ENCODE measurements at places on chromosomes 13 and 19.

DNA sequence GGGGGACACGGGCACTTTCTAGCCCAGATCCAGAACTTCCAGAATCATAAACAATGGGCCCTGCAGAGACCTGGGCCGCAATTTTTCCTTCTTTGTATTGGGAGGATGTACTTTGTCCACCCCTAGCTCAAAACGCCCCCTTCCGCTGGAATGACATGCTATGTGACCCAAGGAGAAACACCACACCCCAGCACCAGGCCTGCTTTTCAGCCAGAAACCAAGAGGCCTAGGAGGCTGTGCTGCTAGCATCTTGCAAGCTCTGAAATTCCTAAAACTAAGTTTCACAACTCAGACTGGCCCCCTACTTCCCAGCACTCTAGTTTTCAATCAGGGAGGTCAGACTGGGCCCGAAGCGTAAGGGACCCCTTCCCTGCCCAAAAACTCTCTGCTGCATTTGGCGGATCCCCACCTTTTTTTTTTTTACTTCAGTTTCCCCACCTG lies 538 bp downstream of the LSM4 start:
- DNase-seq = no peak

DNA sequence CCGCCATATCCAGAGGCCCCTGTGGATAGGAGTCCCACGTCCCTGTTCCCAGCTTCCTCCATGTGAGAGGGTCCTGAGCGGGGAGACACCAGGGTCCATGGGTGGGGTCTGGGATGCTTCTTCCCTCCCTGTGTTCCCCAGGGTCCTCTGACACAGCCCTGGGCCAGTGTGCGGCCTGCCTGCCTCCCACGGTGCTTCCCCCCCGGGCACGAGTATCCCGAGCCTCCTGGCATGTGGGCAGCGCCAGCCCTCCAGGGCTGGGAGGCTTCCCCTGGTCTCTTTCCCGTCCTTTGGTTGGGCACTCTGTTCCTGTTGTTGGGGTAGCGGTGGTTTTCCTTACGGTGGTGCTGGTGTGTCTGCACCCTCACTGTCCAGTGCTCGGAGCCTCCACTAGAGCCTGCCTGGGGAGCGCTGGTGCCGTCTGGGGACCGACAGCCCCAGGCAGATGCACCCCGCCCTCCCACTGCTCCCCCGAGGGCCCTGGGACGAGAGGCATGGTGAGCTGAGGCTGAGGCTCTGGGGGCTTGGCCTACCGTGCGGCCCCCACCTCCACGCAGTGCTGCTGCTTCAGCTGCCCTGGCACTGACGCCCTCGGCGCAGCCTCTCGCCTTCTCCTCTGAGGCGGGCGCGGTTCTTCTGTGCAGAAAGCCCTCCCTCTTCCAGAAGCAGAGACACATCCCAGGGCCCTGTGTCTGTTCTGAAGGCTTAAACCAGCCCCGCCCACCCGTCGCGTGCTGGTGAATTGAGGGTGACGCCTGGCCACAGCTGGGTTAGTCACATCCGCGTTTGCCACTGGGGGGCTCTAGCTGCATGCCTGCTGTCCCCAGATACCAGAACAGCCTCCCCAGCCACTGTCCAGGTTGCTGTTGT lies 27.9 kb downstream of the PLEKHJ1 start:
- DNase-seq = no peak

DNA sequence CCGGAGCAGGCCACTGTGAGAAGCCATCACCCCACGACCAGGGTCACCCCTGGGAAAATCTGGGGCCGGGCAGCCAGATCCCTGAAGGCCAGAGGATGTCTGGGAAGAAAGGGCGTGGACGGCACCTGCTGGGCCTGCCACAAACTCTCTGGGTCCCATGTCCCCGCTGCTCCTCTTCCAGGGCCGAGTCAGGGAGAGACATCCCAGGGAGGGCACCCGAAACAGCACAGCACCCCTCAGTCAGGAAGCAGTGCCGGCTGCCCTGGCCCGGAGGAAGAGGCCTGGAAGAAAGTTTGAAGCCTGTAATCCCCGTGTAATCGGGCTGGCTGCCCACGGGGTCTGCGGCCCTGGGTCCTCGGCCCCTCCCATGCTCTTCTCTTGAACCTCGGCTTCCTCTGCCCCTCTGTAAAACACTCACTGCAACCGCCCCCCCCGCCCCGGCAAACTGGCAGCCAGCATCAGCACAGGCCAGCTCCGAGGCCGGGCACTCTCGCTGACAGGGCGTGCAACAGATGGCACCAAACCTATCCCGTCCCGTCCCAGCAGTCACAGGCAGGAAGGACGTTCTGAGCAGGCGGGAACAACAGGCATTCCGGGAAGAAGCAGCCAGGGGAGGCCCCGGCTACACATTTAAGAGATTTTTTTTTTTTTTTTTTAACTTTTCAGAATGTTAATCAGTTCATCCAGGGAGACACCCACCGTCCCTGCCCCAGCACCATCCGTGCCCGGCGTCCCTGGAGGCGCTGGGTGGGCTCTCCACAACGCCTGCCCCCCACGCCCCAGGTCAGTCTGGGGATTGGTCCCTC lies 1.5 kb downstream of the SBNO2 start:
- DNase-seq = no peak

- DNase-seq = no peak
Observed at GRCh38 chr13:52931539-52932431, 83.3 kb upstream of the PCDH8 start.

DNA sequence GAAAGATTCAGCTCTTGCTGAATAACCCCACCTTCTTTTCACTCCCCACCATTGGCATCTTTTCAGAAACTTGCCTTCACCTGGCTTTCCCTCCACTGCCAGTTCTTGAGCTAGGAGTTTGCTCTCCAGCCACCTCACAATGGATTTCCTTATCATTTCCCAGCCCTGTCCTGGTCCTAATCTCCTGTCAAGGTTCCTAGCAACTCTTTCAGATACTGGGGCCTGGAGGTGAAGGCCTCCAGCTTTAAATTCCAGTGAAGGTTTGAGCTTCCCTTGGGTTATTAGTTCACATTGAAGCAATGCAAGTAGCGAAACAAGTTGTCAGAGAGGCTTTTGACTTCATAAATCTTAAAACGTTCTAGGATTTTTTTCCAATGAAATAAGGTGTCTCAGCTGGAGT lies 320.8 kb upstream of the MAB21L1 start:
- DNase-seq = no peak

- DNase-seq = no peak
Observed at GRCh38 chr19:42407816-42408175, 17.7 kb upstream of the CNFN start.

DNA sequence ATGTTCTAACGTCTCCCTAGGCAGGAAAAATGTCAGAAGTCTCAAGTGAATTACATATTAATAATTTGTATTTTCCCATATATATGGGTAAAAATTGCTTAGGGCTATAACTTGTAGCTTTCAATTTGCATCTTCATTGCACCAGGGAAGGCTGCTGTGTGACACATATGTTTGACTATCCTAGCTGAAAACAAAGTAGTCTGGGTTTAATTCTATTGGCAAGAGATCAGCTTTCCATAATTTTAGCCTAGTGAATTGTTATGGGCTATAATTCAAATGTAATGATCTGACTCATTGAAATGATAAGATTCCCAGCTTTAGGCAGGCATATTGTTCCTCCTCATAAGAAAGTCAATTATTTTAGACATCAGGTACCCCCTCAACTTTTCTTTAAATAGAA lies 553.1 kb downstream of the DCT start:
- DNase-seq = no peak

DNA sequence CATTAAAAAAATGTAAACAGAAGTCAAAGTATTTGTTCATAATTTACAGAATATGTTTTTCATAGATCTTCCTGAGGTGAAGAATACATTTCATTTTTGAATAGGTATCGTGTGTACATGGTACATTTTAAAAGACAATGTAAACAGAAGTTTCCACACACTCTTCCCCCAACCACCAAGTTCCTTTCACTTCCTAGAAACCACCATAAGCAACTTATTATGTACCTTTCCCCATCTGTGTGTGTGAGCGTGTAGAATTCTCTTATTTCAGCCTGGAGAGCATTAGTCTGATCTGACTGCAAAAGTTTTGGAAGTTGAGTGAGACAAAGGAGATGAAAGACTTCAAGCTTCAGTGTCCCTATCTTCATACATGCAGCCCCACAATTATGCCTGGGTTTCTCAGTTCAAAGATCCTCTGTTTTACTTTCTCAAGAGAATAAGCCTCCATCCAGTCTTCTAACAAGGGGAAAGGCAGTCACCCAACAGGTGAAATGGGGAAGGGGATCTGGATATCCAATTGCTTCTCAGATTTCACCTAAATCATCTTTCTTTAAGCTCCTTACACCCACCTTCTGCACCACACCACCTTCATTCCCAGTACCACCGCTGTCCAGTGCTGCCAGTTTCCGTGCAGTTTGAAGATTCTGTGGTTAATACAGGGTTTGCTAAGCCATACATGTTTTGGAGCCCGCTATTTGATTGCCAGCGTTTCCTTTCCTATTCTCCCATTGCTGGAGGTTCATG lies 2.1 kb downstream of the TEX30 start:
- no peak for DNase-seq
